ENCODE measurements at places on chromosomes 1 and 21.

DNA sequence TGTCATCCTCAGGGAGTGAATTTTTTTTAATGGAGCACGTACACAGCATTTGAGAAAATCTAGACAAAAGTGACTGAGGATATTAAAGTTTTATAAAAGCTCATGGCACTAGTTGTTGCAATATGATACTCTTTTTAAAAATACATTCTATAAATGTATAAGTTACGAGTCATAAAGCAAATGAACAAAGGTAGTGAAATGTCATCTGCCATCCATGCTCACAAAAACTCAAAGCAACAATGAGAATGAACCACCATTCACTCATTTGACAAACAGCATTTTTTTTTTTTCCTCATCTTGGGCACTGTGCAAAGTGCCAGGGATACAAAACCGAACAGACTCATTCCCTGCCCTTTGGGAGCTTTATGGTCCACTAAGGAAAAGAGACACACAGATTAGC is 38.7 kb downstream of the GPR137B start:
- no peak for DNase-seq

DNA sequence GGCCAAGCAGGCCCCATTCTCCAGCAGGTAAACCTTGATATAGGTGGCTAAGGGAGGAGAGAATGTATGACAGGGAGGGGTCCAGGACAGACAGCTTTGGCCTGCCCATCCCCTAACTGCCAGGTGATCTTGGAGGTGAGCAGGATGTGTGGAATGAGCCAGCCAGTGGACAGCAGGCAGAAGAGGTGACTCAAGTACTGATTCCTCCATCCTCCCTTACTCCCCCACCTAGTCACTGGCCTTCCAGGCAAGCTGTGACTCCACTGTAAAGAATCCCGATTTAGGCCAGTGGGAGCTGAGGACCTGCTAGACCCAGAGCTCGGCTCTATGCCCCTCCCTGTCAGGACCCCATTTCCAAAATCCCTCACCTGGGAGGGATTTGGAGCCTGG is 36.6 kb downstream of the RIMS3 start:
- DNase-seq: peak; percentile 42

DNA sequence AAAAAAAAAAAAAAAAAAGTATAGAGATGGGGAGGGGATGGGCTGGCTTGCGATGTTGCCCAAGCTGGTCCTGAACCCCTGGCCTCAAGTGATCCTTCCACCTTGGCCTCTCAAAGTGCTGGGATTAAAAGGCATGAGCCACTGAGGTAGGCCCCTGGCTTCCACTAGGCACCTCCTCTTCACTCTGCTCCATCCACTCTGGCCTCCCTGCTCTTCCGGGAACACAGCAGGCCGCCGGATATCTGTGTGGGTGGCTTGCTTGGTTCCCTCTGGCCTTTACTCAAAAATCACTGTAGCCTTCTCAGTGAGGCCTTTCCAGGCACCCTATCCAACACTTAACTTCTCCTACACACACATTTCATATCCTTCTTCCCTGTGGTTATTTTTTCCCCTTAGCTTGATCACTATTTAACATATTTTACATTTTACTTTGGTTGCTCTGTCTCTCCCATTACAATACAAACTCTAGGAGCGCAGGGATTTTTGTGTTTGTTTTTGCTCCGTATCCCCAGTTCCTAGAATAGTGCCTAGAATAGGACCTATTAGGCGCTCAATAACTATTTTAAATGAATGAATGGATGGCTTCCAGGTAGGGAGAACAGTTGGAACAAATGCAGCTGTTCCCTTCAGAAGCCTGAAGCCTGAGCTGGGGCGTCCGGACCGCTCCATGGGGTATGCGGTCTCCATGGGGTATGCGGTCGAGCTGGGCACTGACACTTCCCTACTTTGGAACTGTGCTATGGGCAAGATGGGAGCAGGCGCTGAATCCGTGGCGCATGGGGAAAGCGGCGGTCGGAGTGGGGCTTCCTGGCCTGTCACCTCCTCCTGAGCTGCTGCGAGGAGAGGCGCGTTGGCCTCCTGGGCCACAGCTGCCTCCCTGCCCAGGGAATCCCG is 46.7 kb downstream of the H3-3A start:
- peak; percentile 74 for DNase-seq

- no peak for DNase-seq
Observed at GRCh38 chr1:177239792-177240191, 69.0 kb downstream of the BRINP2 start.

GRCh38 chr21:18384771-18385170 is 18.8 kb downstream of the TMPRSS15 start:
- no peak for DNase-seq

GRCh38 chr1:17472814-17473213 is 33.3 kb upstream of the RCC2 start:
- DNase-seq: no peak

DNA sequence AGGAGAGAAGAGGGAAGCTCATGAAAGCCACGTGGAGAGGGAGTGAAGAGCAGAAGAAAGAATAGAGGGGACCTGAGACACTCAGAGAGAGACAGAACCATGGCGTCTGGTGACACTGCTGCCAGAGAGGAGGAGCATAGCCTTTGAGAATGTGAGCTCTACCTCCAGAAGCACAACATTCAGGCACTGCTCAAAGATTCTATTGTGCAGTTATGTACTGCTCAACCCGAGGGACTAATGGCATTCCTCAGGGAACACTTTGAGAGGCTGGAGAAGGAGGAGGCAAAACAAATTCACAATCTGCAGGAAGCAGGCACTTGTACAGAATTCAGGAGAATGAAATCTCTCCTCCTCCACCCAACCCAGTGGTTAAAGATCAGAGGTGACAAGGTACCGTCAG is 45.1 kb downstream of the BTBD8 start:
- no peak for DNase-seq

- no peak for DNase-seq
Observed at GRCh38 chr1:147062956-147063355, 109.3 kb downstream of the PRKAB2 start.

- DNase-seq: no peak
Observed at GRCh38 chr1:100736746-100737145, 17.2 kb downstream of the VCAM1 start.

DNA sequence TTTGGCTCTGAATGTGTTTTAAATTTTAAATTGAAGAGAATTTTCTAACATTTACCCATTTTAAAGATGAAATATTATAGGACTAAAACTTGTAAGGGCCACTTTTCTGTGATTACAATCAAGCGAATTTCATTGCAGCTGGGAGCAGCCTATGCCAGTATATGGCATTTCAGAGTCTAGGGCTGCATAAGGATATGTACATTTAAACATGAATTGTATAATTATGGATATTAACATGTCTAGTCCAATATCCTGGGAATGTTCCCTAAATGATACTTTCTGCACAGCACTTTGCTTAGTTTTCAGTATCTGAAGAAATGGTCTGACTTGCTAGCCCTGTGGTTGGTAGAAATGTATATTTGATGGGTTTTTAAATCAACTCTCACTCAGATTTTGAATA is 8.4 kb downstream of the KCNJ15 start:
- no peak for DNase-seq

- no peak for DNase-seq
Observed at GRCh38 chr1:47944561-47944960, 52.6 kb downstream of the TRABD2B start.
